ENCODE measurements at places on chromosomes 4 and X.

GRCh38 chr4:171928336-171928735 is 115.1 kb downstream of the GALNTL6 start:
- no peak for DNase-seq

- DNase-seq: no peak
Measured at GRCh38 chr4:161555689-161556660, 607.8 kb downstream of the FSTL5 start.

- DNase-seq: no peak
Measured at GRCh38 chrX:55120761-55121358, 32.0 kb downstream of the PAGE2 start.

GRCh38 chr4:71266090-71266794 is 72.6 kb upstream of the SLC4A4 start:
- DNase-seq: no peak

DNA sequence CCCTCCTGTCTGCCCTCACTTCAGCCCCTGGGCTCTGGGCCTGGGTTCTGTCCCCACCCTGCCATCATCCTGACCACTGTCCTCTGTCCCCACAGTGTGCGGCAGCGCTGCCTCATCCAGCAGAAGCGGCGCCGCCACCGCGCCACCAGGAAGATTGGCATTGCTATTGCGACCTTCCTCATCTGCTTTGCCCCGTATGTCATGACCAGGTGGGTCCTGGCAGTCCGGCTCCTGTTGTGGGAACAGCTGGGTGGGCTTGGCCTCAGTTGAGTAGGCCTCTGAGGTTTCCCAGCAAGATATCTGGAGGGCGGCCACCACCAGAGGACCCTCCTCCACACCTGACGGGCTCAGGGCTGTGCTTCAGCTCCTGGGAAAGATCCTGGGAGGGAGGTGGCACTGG is 2.2 kb downstream of the GPR78 start:
- no peak for DNase-seq

GRCh38 chr4:184420881-184421416 is 53.4 kb downstream of the IRF2 start:
- DNase-seq: no peak

DNA sequence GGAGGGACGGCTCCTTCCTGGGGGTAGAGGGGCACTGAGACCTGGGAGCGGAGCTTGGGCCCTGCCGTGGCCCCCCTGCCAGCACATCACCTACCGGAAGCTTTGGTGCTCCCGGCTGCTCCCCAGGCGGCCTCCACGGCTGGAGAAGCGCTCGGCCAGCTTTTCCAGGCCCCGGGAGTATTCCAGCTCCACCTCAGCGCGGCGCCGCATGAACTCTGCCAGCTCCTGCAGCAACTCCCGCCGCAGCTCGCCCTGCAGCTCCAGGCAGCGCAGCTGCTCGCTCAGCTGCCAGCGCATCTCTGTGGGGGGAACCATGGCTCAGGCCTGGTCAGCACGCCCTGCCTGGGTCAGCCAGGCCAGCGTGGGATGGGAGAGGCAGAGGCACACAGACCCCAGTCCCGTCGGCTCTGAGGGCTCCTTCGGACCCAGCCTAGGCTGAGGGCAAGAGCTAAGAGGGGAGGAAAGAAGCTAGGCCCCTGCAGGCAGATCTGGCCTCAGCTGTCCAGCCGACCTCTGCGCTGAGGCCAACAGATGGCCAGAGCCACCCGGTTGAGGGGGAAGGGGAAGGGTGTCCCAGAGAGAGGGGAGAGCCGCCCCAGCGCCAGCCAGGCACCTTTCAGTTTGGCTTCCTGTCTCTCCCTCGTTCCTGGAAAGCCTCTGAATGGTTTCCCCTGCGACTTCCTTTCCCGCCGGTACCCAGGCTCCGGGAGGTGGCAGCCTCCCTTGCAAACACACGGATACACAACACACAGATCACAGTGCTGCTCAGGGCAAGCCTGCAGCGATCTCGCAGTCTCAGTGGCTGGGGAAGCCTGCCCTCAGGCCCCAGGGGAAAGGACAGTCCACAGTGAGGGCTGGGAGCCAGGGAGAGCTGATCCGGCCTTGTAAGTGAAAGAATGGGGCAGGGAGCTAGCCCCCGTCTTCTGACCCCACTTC is 4.3 kb downstream of the ARHGAP4 start:
- no peak for DNase-seq

GRCh38 chr4:38866973-38867477 is 581 bp upstream of the FAM114A1 start:
- DNase-seq: no peak

DNA sequence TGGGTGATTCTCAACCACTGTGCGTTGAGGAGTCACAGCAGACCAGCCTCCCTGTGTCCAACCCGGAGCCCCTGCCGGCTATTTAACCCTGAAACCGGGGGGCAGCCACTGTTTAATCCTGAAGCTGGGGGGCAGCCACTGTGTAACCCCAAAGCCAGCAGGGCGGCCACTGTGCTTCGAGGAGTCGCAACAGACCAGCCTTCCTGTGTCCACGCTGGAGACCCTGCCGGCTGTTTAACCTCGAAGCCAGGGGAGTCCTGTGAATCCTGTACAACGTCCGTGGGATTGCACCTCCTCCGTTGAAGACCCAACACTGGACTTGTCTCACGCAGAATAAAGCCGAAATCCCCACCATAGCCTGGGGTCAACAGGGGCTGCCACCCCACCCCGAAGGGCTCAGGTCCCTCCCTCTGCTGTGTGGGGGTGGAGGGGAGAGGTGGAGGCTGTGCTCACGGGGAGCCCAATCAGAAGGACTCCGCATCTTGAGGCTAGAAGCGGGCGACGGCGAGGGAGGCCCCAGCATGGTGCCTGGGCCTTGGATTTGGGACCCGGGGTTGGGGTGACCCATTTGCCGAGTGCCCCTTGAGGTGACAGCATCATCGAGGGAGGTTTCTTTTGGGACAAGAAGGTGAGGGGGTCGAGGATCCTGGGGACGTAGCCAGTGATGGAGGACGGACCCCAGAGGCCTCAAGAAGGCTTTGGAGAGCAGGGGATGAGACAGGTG is 94.9 kb downstream of the ADRA2C start:
- DNase-seq: no peak

DNA sequence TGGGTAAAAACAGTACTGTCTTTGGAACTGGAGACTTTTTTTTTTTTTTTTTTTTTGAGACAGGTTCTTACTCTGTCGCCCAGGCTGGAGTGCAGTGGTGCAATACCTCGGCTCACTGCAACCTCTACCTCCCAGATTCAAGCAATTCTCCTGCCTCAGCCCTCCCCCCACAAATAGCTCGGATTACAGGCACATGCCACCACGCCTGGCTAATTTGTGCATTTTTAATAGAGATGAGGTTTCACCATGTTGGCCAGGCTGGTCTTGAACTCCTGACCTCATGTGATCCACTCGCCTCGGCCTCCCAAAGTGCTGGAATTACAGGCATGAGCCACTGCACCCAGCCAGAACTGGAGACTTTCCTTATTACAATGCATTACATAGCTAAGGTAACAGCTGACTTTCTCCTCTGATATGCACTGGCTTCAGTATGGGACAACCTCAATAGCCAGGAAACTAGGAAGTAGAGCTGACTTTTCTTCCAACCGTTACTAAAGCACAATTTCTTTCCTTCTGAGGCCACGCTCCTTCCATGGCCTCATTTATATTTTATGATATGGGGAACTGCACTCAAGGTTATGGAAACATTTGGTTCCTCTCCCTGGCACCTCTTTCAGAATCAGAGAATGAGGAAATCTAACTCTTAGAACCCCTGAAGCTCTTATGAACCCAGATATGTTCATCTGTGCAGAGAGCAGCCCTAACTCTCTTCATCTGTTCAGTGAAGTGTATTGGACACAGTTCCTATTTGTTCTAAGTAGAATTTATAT is 53.5 kb upstream of the FAM9B start:
- DNase-seq: no peak

DNA sequence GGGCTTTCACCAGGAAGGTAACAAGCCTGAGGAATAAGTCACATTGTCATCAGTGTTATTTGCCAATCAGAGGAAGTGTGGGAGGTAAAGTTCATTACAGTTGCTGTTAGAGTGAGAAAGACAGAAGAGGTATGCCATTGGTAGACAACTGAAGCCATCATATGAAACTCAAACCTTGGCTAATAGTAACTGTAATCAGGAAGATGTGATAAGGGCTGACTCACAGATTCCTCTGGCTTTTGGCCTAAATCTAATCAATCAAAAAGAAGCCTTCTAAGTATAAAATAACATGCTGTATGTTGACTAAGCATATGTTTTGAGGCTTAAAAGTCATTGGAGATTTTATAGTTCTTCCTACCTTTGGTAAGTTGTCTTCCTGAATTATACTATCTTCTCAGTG is 242.8 kb downstream of the PCDH7 start:
- no peak for DNase-seq

DNA sequence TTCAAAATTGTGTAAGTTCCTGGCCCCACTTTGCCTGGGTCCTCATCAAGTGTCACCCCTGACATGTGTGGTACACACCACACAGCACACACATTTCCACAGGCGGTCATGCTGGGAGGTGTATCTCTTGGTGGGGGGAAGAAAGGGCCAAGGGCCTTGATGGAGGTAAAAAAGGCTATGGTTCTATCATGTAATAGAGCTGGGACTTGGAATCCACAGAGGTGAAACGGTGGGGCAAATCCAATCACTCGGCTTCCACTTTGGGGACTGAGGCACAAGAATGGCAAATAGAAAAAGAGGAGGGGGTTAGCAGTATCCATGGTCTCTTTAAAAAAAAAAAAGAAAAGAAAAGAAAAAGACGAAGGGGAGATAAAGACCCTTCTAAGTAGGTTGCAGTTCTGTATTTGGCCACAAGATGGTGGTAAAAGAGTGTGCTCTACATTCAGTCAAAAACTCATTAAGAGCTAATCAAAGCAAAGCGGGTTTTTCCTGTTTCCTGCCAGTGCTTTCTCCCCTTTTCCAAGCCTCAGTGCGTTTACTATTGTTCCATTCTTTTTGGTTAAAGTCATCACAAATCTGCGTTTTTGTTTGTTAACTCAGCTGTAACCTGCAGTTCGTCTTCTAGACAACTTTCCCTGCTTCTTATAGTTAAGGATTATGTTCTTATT is 37.0 kb upstream of the ATP6AP2 start:
- DNase-seq: no peak

GRCh38 chr4:73450398-73451004 is 14.5 kb downstream of the AFP start:
- DNase-seq: no peak

Data from stimulated activated CD8-positive, alpha-beta memory T cell treated with anti-CD3 and anti-CD28 coated beads, Interleukin-12 subunit alpha, Interleukin-12 subunit beta, amount 100 ng/mL, for 4 hours (primary cell).